ENCODE measurements at places on chromosomes 3 and 15.

DNA sequence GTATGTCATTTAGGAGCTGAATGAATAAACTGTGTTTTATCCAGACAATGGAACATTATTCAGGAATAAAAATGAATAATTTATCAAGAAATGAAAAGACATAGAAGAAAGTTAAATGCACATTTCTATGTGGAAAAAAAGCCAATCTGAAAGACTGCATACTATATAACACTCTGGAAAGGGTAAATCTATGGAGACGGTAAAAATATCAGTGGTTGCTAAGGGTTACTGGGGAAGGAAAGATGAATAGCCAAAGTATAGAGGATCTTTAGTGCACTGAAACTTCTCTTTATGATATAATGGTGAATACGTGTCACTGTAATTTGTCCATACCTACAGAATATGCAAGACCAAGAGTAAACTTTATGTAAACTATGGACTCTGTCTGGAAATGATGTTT is 46.0 kb upstream of the PEX5L start:
- DNase-seq: no peak

DNA sequence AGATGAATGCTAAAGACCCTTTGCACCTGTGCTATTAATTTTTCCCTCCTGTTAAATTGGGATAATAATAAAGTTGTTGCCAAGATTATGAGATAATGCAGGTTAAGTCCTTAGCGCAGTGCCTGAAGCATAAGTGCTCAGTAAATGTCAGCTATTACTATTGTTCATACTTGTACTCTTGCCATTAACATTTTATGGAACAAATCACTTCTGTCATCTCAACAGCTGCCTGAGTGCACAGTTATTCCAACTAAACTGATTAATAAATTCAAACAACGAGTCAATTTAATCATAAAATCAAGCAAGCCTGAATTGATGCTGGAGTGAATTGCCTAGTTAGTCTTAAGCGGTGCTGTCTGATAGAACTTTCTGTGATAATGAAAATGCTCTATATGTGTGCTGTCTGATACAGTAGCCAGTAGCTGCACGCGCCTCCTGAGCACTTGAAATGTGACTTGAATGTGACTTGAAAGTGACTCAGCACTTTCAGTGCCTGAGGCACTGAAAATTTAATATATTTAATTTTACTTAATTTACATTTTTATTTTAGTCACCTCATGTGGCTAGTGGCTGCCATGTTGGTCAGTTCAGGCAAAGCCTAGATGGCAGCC is 198.7 kb upstream of the PFN2 start:
- no peak for DNase-seq

DNA sequence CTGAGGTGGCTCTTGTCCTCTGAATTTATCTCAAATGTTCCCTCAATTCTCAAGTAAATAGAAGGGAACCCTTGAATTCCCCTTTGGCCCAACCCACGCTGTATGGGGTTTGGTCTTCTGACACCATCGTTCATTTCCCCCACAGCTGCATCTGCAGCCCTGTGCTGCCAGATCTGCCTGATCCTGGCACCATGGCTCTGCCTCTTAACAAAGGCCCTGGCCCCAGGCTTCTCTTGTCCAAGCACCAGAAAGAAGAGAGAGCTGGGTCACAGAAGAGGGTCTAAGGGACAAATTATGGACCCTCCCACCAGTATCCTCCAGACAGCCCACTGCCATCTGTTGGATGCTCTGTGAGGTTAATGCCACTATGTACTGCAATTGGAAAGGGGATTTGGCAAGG is 1.8 kb downstream of the MAP1A start:
- DNase-seq: no peak

DNA sequence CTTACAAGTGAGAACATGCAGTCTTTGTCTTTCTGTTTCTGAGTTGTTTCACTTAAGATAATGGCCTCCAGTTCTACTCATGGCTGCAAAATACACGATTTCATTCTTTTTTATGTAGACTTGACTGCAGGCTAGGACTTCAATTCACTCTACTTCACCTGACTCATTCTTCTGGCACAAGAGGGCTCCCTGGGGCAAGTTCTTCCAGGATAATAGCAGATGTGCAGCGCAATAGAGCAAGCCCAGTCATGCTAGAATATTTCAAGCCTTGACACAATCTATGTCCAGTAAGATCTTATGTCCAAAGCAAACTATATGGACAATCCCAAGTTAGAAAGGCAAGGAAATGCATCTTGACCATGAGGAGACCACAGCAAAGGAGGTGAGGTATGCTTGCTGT is 211.7 kb upstream of the GADL1 start:
- no peak for DNase-seq

DNA sequence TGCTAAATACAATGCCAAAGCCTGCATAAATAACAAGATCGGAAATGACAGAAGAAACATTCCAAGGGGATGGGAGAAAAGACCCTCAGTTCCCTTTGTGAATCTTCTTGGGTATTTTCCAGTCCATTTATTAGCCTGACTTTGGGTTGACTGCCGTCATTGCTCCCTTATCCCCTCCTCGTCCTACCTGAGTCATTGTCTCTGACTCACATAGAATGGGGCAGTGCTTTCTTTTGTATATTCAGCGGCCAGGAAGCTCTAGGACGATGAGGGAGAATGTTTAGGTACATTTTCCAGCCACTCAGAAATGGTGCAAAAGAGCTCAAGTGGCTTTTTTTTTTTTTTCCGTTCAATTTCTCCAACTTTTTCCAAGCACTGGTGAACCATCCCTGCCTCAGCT is 71.6 kb downstream of the KAT2B start:
- no peak for DNase-seq

GRCh38 chr3:37964716-37965115 is 25.9 kb upstream of the VILL start:
- DNase-seq: no peak

DNA sequence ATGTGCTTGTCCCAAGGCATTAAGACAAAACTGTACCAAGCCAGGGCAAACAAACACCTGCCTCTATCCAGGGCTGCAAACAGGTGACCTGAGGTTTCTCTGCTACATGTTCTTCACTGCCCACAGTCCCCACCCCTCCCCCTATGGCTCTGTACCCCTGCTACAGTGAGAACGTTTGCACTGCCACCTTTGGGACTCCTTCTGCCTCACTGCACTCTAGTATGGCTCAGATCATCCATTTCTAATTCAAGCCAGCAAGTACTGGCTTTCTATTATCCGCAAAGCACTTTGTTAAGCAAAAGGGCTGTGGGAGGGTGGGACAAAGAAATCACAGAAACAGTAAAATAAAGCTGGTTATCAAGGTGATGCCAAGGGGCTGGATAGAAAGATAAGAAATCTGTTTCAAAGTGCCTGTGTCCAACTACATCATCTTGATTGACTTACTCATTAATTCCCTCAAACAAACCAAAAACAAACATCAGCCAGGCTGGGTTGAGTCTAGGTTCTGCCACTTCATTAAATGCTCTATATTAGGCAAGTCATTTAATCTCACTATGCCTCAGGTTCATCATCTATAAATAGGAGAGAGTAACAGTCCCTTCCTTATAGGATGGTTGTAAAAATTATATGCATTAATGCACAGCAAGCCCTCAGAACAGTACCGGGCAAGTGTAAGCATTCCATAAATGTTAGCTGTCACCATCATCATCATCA is 95.3 kb downstream of the PDZRN3 start:
- DNase-seq: no peak

GRCh38 chr3:187958432-187959003 is 195.4 kb upstream of the LPP start:
- DNase-seq: no peak

DNA sequence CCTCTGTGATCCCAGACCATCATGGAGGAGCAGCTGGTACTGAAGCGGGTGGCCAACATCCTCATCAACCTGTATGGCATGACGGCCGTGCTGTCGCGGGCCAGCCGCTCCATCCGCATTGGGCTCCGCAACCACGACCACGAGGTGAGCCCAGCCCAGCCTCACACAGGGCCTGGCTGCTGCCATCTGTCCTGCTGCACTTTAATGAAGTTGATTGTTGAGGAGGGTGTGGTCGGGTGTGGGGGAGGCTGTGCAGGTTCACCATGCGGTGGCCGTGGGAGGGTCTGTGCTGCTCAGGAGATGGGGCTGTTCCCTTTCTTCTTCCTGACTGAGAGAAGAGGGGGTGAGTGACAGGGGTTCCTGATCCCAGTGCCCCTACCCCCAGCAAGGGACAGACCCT is 30.6 kb downstream of the ACAD9 start:
- no peak for DNase-seq

DNA sequence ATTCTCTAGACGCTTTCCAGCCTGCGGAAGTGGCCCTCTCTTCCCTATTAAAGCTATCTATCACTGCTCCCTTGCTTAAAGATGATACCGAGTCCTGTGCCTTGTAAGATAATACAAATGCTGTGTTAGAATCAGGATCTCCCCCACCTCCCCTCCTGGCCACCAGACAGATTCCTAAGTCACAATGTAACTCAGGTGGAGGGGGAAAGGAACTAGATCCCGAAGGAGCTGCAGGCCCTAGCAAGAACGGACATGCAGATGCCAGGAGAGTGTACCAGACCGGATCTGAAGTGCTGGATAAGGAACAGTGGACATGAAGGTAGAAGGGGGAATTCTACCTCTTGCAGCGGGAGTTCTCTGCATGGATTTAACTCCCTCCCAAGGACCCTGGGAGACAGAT is 230.7 kb upstream of the LYSMD4 start:
- DNase-seq: no peak

- no peak for DNase-seq
These were observed 83.8 kb upstream of the TPM1 start for GRCh38 chr15:62958528-62959363.

GRCh38 chr3:183529717-183530116 is 25.8 kb downstream of the KLHL6 start:
- no peak for DNase-seq

GRCh38 chr3:40186508-40186907 is 123.0 kb upstream of the EIF1B start:
- DNase-seq: no peak

DNA sequence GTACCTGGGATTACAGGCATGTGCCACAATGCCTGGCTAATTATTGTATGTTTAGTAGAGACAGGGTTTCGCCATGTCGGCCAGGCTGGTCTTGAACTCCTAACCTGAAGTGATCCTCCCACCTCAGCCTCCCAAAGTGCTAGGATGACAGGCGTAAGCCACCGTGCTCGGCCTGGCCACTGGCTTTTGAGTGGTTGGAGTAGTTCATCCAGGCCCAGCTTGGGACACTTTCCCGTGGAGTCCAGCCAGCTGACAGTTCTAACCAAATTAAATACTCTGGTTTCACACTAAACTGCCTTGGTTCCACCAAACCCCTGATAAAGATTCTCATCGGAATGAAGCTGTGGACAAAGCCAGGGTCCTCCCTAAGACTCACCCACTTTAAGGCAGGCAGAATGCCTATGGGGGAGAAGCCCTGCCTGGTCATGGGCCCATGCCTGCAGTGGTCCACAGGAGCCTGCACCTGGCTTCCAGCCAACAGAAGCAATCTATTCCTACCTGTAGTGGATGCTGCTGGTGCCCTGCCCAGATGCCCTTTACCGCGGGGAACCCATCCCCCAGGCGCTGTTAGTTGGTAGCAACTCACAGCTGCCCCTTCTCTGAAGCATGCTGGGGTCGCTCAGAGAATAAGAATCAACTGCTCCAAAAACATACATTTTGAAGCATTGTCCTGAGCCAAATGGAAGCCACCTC is 5.2 kb upstream of the SLC28A1 start:
- DNase-seq: no peak

GRCh38 chr3:72185549-72186399 is 400.8 kb upstream of the PROK2 start:
- DNase-seq: no peak

GRCh38 chr15:101464256-101464998 is 25.1 kb downstream of the PCSK6 start:
- DNase-seq: no peak

GRCh38 chr15:70453766-70454165 is 309.6 kb downstream of the UACA start:
- DNase-seq: no peak

- DNase-seq: no peak
These were observed 25.4 kb downstream of the ALDH1A2 start for GRCh38 chr15:58040150-58040549.

GRCh38 chr15:85649372-85649771 is 145.4 kb downstream of the KLHL25 start:
- no peak for DNase-seq

DNA sequence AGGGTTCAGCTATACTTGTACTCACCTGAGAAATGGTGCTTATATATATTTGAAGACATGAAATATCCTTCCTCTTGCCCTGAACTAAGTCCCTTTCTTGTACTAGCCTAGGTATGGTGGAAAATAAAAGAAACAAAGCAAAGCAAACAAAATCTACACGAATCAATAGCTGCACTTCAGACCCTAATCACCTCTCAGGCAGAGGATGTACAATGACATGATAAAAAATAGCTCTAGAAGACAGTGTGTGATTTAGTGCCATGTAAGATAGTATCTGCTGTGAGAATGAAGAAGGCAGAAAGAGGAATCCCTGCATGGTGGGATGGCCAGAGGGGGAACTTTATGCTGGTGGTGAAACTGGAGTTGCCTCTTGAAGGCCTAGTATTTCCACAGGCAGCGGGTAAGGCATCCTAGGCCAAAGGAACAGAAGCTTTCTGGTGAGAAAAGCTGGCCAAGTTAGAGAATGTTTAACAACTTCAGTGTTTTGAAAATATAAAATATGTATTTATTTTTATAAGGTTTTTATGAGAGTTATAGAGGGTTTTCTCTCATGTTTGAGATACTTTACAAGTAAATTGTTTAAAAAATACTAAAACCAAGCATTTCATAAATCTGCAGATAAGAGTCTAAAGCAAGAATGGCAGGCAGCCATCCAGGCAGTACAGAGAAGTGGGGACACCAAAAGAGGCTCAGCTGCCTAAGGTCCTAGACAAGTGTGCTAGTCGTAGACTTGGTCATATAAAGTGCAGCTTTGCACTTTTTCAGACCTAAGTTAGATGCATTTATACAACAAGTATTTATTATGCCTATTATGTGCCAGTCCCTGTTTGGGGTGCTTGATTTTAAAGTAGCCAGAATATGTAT is 14.9 kb downstream of the LEKR1 start:
- DNase-seq: no peak

- DNase-seq: no peak
These were observed 13.7 kb downstream of the CCR8 start for GRCh38 chr3:39343076-39343717.

GRCh38 chr15:36886701-36887100 is 213.6 kb downstream of the MEIS2 start:
- no peak for DNase-seq

DNA sequence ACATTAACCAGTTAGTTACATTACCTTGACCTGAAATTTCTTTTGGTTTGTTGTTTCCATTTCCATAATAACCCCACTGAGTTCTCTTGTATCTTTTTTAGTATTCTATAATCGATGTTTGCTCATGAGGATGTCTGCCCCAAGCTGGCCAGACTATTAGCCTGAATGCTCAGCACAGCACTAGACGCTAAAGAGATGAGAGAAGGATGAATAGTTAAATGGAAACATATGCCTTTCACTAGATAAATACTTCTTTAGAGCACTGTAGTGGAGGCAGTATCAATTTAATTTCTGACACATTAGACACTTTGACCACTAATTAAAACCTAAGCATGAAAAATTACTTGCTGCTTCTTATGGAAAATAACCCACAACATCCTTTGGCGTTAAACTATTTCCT is 654.9 kb upstream of the KCNMB2 start:
- DNase-seq: no peak

Measured in esophagus squamous epithelium (tissue), 5 donors.